ENCODE measurements at places on chromosomes 7 and 10. TPM values are rescaled to one million over a fixed set of nuclear protein-coding genes. Genes with fewer than 3 reads are reported as not detected.

Gene GIMAP2
- total RNA-seq = 12.4 TPM

Gene HOXA1
- total RNA-seq = 2.4 TPM

Gene LRIT1
- 0.34 TPM for total RNA-seq

Gene INMT
- 11.0 TPM for total RNA-seq

Gene NAT16
- not detected for total RNA-seq

Gene MYO1G
- 3.8 TPM for total RNA-seq

Gene HOXA6
- total RNA-seq = not detected

Gene ANKRD2
- total RNA-seq = not detected

Gene CCL24
- 2.9 TPM for total RNA-seq
